ENCODE measurements at places on chromosomes 5 and 9. TPM values are rescaled to one million over a fixed set of nuclear protein-coding genes. Genes with fewer than 3 reads are reported as not detected.

DNA sequence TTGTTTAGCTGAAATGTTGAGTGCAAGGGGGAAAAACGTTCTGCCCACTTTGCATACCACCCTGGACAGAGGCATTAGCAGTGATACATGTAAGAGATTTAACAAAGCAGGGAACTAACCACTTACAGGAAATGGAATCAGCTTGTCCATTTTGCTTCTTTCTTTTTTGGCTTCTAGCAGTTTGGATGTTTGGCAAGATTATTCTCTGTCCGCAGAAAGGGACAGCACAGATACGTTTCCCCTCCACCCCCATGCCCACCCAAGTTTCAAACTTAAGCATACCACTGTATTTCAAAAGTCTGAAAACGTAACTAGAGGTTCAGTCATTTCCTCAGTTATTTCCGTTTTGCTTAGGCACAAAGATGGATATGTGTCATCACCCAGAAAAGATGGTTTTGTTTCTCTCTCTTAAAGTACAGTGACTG, 118.4 kb downstream of the GDNF start:
- no peak overlapping the region for H3K27ac ChIP-seq
- DNase-seq, result no peak
- H3K36me3 ChIP-seq, result no peaks in the 10 kb centered on the region

GRCh38 chr5:56710826-56711590, 104.3 kb upstream of the MAP3K1 start:
- H3K27ac ChIP-seq, result no peak overlapping the region
- no peaks in the 10 kb centered on the region for H3K27me3 ChIP-seq
- H3K4me1 ChIP-seq, result no peaks in the 10 kb centered on the region
- no peak for DNase-seq
- no peak overlapping the region for H3K4me3 ChIP-seq

DNA sequence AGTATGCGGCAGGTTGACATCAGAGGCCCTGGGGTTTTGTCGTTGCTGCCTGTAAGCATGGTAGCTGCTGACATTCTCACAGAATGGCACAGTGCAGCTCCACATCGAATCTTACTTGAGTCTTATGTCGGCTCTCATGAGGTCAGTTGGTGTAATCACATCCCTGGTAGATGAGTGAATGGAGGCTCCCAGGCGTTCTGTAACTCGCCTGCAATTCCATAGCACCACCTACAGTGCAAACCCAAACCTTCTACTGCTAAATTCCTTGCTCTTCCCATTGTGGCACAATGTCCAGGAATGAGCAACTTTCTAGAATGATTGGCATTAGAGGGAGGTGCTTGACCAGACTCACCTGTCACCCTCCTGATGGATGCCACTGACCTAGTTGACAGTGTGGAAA, 578.4 kb downstream of the CCDC171 start:
- no peak for DNase-seq
- H3K4me3 ChIP-seq, result no peak overlapping the region
- no peaks in the 10 kb centered on the region for H3K4me1 ChIP-seq
- H3K27me3 ChIP-seq, result no peaks in the 10 kb centered on the region
- H3K27ac ChIP-seq, result no peak overlapping the region
- H3K36me3 ChIP-seq, result no peaks in the 10 kb centered on the region

DNA sequence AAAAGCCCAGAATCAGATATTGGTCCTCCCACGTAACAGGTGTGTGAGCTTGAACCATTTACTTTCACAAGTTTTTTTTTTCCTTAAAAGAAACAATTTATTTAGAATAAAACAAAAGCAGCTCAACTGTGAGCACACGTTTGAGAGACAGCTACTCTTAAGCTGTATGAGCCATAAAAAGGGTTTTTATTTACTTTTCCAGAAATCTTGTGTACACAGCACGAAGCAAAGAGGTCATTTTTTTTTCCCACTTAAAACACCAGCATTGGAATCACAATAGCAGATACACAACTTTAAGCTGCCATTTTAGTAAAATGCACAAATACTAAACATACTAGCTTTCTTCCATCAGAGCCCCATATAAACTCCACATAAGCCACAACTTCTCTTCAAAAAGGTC, 44.6 kb downstream of the JAKMIP2 start:
- no peak for DNase-seq
- no peak overlapping the region for H3K4me3 ChIP-seq
- H3K36me3 ChIP-seq, result no peaks in the 10 kb centered on the region
- H3K4me1 ChIP-seq, result no peaks in the 10 kb centered on the region
- H3K27ac ChIP-seq, result no peak overlapping the region

DNA sequence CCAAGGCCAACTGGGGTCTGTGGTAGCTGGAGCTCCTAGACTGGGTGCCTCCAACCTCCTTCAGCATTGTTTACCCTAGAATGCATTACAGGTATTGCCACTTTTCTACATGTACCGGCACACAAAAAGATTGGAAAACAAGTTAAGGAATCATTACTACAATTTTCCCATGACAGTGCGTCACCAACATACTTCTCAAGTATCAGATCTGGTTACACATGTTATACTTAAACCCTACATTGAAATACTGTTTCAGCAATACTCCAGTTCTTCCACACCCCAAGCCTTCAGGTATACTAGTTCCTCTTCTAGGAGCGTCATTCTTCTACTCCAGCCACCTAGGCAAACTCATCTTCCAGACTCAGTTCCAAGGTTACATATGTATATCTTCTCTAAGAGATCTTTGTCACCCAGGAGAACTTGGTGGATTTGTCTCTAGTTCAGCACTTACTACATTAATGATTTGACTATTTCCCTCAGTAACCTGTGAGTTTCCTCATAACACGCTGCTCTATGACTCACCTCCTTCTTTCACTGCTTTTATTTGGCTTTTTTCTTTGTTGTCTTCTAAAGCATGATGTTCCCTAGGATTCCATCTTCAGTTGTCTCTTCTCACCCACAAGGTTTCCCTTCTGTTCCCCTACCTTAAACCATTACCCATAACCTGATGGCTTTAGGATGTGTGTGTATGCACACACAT, 217.0 kb downstream of the AP3B1 start:
- DNase-seq, result no peak
- no peaks in the 10 kb centered on the region for H3K4me1 ChIP-seq
- H3K4me3 ChIP-seq, result no peak overlapping the region

- H3K4me3 ChIP-seq, result no peak overlapping the region
- DNase-seq, result no peak
- no peak overlapping the region for H3K27ac ChIP-seq
- H3K27me3 ChIP-seq, result no peaks in the 10 kb centered on the region
- no peaks in the 10 kb centered on the region for H3K4me1 ChIP-seq
Observed at GRCh38 chr5:156254196-156254595, 72.8 kb upstream of the SGCD start.

GRCh38 chr9:70832492-70832891, 288.9 kb downstream of the TRPM3 start:
- no peaks in the 10 kb centered on the region for H3K36me3 ChIP-seq
- DNase-seq, result no peak
- H3K27ac ChIP-seq, result no peak overlapping the region
- no peak overlapping the region for H3K4me3 ChIP-seq

- DNase-seq, result no peak
- H3K27ac ChIP-seq, result no peak overlapping the region
- no peaks in the 10 kb centered on the region for H3K36me3 ChIP-seq
- H3K27me3 ChIP-seq, result no peaks in the 10 kb centered on the region
- no peaks in the 10 kb centered on the region for H3K4me1 ChIP-seq
Observed at GRCh38 chr5:133460172-133460758, 152.1 kb downstream of the FSTL4 start.

The KCNV2 gene
- not detected for polyA plus RNA-seq

The SLC36A2 gene
- polyA plus RNA-seq, result not detected
